ENCODE measurements at places on chromosomes 2 and 18.

DNA sequence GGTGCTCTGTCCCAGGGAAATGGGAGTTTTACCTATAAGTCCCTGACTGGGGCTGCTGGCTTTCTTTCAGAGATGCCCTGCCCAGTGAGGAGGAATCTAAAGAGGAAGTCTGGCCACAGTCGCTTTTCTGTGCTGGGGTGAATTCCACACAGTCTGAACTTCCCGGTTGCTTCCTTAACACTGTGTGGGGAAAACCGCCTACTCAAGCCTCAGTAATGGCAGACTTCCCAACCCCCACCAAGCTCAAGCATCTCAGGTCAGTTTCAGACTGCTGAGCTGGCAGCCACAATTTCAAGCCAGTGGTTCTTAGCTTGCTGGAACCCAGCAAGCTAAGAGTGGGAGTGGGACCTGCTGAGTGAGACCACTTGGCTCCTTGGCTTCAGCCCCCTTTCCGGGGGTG, 54.9 kb downstream of the NUP35 start:
- no peak for DNase-seq

GRCh38 chr2:220669324-220669723, 902.8 kb downstream of the EPHA4 start:
- DNase-seq: no peak

DNA sequence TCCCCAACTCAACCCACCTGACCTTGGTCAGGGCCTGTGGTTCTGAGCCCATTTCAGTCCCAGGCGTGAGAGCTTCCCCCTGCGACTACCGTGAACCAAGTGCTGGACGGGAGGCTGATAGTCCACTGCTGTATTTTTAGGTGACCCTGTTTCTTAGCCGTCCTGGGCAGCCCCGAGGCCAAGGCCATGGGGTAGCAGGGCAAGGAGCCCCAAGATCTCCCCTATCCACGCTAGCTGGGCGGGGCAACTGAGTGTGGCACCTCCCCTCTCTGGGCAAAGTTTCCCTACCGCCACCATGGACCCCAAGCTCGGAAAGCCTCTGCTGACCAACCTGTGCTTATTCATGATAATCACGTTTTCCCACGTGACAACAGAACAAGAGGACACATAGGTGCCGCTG, 583 bp upstream of the KLHL30 start:
- DNase-seq: no peak

DNA sequence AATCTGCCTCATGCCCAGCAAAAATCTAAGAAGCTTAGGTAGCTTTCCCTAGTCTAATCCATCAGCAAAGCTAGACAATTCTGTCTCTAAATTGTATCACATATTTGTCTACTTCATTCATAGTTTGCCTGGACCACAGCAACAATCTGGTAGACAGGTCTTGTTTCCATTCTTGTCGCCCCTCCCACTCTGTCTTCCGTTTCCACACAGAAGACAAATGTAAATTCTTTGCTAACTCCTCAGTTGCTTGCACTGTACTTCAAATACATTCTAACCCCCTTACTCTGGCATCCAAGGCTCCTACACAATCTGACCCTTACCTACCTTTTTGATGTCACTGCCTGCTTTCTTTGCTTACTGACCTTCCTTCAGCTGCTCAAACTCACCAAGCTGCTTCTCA, 40.1 kb downstream of the THUMPD2 start:
- DNase-seq: no peak

GRCh38 chr2:148545390-148546256, 98.9 kb upstream of the EPC2 start:
- DNase-seq: no peak

DNA sequence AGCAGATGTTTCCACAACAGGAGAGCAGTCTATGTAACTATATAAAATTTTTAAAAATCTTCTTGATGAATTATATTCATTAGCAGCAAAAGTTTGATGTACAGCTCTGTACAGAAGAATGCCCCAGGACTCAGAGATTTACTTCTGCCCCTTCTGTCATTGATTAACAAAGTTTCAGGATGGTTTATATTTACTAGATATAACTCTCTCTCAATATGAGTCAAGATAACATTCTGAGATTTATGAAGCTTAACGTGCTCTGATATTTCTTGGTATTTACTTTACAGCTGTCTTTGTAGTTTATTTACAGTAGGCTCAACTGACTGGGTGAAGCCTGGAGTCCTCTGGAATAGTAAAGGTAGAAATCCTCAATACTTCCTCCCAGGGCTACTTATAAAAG, 93.6 kb upstream of the HNMT start:
- no peak for DNase-seq

DNA sequence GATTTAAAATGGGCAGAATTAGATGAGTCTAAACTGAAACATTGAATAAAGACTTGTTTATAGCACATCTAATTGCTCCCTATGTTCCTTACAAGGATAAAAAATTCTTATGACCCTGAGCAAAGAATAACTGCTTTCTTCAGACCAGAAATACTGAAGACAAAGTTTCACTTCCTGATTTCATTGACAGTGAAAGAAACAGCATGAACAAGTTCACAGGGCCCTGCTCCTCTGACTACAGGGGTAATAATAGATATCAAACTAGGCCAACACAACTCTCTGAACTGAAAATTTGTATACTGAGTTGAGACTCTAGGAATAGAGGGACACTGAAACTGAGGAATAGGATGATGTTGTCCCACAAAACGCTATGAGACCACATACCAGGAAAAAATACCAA, 1383.3 kb upstream of the CDH2 start:
- DNase-seq: no peak

GRCh38 chr2:240288087-240288521, 147.4 kb upstream of the GPC1 start:
- no peak for DNase-seq

DNA sequence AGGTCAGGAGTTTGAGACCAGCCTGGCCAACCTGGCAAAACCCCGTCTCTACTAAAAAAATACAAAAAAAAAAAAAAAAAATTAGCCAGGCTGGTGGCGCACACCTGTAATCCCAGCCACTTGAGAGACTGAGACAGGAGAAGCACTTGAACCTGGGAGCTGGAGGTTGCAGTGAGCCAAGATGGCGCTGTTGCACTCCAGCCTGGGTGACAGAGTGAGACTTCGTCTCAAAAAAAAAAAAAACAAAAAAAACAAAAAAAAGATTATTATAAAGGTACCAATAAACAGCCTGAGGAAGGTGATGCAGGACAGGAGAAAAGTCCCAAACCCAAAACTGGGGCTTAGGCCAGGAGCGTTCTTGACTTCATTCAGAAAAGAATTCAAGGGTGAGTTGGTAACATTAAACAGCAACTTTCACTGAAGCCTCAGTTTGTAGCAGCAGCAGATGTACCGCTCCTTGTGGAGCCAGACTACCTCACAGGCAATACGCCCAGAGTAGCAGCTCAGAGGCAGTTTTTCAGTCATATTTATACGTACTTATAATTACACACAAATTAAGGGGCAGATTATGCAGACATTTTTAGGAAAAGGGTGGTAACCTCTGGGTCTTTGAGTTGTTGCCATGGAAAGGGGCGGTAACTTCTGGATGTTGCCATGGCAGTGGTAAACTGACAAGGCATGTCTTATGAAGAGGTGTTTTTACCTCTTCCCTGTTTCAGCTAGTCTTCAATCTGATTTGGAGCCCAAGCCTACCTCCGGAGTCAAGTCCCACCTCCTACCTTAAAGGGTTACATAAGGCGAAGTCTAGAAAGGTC, 1596.6 kb upstream of the CELF4 start:
- no peak for DNase-seq

DNA sequence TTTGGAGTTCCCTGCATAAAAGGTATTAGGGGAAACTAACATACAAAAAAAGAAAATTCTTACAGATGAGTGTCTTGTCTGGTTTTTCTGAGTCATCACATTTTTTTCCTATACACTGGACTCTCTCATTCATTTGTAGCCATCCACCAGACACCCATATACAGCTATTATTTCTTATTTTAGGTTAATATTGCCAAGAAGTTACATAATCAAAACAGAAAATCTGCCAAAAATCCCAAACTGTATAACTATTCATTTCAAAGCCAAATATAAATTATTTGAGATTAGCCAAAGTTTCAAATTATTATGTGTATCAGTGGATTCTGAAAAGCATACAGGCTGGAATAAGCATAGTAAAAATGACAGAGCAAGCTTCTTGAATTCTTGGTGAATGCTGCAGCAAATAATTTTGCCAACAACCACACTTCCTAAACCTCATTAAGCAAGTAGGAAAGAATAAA, 191.2 kb downstream of the NCKAP5 start:
- no peak for DNase-seq

GRCh38 chr18:50203801-50204604, 9.1 kb upstream of the MYO5B start:
- DNase-seq: no peak

DNA sequence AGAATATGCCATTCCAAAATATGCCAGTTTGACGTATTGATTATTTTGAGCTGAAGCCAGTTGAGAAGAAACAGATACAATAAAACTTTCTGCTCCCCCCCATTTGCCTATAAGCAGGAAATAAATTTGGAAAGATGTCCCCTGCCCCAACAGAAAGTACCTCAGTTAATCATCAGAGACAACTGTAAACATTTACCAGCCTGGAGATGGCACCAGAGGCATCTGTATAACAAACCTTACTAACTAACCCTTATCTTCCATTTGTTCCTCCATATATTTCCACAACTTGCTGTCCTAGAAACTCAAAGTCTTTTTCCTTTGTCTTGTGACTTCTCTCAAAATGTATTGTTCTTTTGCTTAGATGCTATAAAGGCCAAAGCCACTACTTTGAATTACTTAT, 93.8 kb downstream of the AKAIN1 start:
- DNase-seq: no peak

- DNase-seq: no peak
These were observed 76.6 kb downstream of the TLK1 start for GRCh38 chr2:171084128-171084527.

GRCh38 chr2:27572998-27573429, 9.8 kb upstream of the ZNF512 start:
- no peak for DNase-seq

DNA sequence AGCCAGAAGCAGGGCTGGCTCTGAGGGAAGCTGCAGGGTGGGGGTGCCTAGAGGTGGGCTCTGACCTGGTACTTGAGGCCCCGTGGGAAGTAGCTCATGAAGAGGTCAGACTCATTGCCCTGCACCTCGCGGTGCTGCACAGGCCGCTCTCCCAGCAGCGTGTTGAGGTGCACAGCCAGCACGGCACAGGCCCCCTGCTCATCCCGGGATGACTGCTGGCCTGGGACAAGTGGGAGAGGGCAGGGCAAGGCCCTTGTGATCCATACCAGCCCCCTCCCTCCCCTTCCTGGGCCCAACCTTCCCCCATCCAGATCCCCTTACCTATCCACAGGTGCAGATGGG, 8.7 kb downstream of the CAPG start:
- no peak for DNase-seq

DNA sequence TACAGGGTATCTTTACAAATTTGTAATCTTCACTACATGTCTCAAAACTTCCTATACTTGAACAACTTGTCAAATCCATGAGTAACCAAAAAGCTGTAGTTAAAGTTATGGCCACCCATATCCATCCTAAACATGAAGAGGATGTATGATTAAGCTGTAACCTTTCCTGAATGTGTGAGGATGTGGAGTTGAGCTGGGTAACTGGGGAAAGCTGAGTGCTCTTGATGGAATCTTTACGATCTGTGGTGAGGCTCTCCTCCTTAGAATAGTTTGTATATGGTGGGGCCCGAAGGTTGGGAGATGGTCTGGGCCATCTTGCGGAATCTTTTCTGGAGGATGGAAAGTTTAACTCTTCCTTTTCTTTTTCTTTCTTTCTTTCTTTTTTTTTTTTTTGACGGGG, 29.4 kb downstream of the DPP4 start:
- DNase-seq: no peak

DNA sequence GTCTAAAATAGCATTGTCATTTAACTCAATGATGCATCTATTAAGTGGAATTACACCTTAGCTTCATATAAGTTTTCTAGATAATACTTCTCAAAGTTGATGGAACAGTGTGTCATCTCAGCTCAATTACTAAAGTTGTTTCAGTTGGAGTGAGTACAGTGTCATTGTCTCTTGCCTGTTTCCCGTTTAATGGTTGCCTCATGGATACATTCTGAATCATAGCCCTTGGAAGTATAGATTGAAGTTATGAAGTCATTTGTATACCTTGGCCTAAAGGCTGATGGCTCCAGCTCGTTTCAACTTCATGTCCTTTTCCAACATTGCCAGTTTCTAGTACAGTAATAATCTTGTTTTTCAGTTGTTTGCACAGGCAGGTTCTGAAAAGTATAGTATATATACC, 130.5 kb upstream of the NOSTRIN start:
- DNase-seq: no peak

DNA sequence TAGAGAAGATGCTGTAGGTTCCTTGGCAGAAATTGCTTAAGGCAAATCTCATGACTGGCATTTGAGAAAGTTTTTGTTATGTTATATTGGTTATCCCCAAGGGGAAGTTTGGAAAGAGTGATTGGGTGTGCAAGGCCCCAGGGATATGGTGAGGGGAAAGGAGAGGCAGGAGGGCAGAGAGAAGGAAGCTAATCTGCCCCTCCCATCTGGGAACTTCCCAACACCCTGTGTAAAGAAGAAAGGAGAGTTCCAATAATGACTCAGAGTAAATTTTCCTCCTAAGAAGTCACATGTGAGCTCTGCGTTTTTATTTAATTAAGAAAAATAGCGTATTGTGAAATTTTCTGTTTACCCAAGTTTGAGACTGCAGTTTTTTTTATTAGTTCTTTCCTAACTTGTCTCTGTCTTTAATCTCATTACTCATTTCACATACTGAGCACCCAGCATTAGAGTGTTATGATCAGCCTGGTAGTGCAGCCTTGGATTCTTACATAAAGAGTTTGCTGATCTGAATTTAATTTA, 3.1 kb upstream of the KYNU start:
- DNase-seq: no peak

DNA sequence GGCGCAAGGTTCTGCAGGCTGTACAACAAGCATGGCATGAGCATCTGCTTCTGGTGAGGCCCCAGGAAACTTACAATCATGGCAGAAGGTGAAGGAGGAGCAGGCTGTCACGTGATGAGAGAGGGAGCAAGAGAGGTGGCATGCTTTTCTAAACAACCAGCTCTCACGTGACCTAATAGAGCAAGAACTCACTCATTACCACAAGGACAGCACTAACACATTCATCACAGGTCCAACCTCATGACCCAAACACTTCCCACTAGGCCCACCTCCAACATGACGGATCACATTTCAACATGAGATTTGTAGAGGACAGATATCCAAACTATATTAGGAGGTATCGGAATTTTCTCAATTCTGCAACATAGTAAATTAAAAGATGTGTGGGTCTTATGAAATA, 108.8 kb upstream of the DLX2 start:
- DNase-seq: no peak
